ENCODE measurements at places on chromosomes 16 and 17.

- peak; percentile 11 for DNase-seq
These were observed 33.3 kb downstream of the CDRT15 start for GRCh38 chr17:14203388-14203787.

GRCh38 chr17:68257934-68258333 lies 10.1 kb downstream of the AMZ2 start:
- peak; percentile 50 for DNase-seq

DNA sequence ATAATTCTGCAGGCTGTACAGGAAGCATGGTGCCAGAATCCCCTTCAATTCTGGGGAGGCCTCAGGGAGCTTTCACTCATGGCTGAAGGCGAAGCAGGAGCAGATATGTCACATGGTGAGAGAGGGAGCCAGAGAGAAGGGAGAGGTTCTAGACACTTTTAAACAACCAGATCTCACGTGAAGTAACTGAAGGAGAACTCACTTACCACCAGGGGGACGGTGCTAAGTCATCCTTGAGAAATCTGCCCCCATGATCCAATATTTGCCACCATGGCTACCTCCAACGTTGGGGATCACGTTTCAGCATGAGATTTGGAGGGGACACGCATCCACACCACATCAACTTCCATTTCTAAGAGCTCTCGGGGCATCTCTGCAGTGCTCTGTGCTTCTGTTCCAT lies 37.4 kb upstream of the GNA13 start:
- DNase-seq = no peak

GRCh38 chr17:70205401-70205800 lies 36.1 kb downstream of the KCNJ2 start:
- no peak for DNase-seq

GRCh38 chr16:17538927-17539326 lies 68.2 kb upstream of the XYLT1 start:
- no peak for DNase-seq

DNA sequence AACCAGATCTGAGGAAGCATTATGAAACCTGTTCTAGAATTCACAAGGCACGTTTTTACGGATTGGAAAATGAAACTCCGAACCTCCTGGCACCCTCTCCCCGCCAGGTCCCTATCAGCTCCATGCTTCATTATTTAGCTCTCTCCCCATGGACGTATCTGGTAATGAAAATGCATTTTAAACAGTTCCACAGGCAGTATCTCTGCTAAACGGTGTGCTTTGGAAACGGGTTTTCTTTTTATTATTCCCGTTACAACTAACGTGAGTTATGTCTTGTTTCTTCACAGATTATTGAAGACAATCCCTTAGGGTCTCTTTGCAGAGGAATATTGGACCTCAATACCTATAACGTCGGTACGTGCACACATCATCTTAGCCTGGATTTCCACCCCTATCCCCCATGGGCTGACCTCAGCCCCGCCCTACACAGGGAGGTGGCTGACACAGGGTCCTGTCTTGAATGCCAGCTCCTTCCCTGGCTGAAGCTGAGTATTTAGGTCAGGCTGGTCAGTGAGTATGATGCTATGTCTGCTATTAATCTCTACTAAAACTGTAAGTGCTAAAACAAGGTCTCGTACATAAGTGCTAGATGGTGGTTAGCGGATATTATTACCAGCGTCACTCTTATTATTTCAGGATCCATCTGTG lies 82.9 kb downstream of the SDR42E1 start:
- DNase-seq = no peak

DNA sequence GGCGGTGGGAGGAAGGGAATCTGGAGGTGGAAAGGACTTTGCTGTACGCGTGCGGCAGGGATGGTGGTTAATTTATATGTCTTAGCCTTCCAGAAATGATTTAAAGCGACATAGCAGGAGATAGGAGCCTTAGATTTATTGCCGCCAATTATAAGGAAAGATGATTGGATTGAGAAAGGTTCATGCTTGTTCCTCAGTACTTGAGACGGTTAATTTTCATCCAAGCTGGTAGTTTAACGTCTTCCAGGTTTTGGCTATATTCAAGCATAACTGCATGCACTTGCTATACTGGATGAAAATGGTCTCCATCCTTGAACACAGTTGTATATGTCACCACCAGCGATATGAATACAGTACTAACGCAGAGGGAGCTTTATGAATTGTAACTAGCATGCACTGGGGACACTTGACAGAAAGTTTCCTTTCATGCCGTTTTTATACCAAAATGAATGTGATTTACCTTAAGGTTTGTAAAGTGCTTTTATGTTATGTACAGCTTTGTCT lies 610 bp upstream of the PEX12 start:
- DNase-seq = no peak

- DNase-seq = no peak
These were observed 659.9 kb upstream of the SOX9 start for GRCh38 chr17:71460943-71461342.

DNA sequence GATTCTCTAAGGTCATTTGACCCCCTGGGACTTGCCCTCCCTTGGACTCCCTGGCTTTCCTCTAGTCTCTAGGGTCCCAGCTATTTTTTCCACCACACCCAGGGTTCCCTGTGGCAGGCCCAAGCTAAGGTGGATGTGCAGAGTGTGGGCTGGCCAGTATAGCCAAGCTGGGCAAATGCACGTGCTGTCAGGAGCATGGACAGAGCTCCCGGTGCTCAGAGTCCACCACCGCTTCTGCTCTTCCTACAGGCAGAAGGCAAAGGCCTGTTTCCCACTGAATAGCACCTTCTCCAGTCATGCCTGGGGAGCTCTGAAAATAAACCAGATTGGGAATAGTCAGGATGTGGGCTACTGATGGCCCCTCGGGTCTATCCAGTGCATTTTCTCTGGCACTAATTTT lies 53.3 kb downstream of the GNAO1 start:
- no peak for DNase-seq

GRCh38 chr17:4807605-4808377 lies 839 bp downstream of the PLD2 start:
- no peak for DNase-seq
